ENCODE measurements at places on chromosomes 16 and 17.
A peak's percentile ranks its signal among the peaks of the same experiment; 100 is the strongest.

DNA sequence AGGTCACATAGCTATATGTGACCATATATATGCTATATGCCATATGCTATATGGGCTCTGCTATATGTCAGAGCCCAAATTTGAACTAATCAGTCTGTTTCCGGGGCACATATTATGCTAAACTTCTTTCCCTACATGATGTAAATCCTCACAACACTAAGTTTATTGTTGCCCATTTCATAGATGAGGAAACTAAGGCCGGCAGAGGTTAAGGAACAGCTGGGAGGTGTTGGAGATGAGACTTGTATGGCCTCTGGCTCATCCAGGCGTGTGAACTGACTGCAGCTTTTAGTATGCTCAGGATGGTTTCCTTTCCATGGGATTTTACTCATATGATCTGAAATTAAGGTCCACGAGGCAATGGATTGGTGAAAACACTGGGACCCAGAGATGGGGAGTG is 17.5 kb upstream of the CNOT1 start:
- DNase-seq: no peak

DNA sequence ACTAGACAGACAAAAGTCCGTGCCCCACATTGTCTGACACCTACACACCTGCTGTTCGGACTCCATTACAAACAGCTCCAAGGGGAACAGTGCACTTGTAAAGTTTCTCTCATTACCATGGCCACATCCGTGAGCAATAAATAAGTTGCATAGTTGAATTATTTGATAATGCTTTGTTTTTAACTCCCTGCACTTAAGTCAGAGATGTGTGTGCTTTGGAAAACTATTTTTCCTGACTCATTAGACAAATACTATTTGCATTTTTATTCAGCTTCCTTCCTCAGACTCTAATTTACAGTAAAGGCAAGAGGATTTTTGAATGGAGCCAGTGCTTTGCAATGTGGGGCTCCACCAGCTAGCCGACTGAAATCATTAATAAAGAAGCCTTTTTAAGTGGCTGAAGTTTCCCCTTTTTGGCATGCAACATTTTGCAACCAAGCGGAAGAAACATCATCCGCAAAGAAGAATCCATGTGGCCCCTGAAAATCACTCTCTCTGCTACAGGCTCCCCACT is 6.5 kb upstream of the CCL2 start:
- DNase-seq: no peak

- no peak for DNase-seq
Measured at GRCh38 chr16:30758988-30759491, 2.8 kb downstream of the CFAP119 start.

DNA sequence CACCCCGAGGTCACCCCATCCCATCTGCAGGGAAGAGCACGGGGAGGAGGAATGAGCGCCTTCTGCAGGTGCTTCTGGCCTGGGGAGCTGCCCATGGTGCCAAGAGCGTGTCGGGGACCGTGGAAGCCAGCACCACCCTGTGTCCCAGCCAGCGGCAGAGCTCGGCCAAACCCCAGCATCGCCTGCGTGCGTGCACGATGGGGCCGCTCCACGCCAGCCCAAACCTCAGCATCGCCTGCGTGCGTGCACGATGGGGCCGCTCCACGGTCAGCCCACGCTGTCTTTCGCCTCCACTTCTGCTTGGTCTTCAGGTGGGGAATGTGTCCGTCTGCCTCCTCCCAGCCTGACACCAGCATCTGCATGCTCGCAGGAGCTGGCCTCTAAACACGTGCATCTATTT is 13.9 kb downstream of the GALNS start:
- no peak for DNase-seq

DNA sequence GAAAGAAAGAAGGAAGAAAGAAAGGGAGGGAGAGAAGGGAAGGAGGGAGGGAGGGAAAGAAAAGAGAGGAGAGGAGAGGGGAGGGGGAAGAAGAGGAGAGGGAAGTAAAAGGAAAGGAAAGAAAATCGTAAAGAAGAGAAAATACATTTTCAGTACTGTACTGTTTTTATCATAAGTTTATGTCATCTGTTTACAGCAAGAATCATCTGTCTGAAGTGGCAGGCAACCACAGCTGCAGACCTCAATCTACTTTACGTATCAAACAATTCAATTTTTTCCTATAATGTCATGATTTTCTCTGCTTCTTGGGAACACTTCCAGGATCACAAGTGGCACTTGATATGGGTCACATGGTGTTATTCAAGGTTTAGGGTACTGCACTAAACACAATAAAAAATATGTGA is 58.3 kb downstream of the USP32 start:
- DNase-seq: no peak

DNA sequence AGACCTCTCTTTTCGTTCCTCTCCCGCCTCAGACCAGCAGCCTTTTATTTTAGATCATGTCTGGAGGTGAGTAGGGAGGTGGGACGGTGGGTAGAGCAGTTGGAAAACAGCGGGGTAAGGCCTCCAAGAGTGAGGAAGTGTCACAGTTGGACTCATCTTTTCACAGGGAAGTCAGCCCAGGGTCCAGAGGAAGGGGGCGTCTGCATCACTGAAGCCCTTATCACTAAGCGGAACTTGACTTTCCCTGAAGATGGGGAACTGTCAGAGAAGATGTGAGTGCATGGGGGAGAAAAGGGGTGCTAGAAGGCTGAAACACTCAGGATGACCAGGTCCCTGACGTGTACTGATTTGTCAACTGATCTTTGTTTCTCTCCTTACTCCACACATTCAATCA is 461 bp downstream of the LRRC46 start:
- DNase-seq: no peak

DNA sequence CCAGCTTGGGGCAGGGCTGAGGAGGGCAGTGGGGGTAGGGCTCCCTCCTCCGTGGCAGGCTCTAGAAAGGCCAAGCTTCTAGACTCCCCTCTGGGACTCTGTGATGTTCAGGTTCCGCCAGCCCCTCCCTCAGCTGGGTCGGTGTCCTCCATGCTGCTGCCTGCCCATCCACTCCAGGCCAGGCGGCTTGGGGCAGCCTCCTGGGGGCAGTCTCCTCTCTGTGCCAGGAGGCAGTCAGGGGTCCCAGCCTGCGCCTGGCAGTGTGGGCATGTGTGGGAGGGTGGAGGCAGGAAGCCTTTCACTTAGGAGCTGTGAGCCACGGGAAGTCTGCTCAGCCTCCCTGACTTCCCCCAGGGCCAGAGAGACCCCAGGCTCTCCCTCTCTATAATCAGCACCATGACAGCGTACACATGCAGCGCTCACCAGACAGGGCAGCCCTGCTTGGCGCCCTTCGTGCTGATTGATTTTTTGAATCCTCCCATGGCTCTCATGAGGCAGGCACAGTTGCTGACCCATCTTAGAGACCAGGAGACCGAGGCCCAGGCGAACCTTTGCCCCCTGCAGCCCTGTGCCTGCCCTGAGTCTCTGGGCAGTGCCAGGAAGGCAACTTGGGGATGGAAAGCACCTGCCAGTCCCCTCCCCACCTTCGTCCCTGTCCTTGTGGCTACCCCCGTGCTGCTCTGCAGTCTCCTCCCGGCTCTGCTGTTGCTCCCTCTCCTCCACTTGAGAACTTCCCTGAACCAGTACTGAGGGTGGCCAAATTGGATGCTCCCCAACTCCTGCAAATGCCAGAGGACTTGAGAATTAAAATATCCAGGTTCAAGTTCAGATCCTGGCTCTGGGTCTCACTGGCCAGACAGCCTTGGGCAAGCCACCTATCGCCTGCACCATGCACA is 234.7 kb upstream of the GSE1 start:
- no peak for DNase-seq

DNA sequence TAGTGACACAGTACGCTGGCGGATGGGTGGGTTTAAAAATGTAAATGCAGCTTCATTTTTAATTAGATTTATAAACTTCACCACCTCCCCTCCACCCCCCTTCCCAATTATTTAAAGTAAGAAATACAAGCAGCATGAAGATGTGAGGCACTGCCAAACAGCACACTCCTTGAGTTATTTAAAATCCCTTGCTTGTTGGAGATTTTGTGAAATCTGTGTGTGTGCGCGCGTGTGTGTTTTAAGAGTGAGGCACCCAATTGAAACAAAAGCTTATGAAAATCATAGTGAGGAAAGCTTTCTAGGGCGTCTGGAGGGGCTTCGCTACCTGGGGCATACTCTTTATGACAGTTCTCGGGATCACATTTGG is 219.6 kb upstream of the IRX3 start:
- DNase-seq: no peak

GRCh38 chr17:60680754-60681153 is 3.1 kb downstream of the BCAS3 start:
- no peak for DNase-seq

DNA sequence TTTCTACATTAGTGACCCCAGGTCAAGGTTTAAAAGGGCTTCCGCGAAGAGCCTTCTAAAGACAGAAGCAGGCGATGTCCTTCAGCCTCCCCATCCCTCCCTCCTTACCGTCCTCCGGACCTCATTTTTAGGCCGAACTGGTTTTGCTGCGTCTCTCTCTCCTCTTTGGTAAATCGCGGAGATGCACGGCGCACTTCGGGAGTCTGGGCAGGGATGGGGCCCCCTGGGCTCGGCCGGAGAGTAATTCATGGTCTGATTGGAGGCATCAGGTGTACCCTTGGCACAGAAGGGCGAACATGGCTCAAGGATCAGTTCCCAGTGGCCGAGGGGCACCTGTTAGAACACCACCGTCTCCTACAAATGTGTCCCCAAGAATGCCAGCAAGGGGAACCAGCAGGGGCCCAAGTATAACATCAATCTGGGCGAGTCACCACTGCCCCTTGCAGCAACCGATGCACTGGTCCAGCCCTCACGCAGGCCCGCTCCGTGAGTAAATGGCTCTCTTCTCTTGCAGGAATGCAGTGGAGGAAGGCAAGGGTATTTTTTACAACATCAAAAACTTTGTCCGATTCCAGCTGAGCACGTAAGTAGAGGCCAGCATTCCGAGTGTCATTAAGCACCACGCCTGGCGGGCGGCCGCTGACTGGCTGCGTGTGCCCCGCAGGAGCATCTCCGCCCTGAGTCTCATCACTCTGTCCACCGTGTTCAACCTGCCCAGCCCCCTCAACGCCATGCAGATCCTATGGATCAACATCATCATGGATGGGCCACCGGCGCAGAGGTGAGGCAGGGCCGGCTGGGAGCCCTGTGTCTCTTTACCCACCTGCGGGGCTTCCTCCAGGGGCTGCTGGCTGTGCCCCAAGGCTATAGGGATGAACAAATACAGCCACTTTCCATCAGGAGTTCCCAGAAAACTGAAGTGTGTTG is 45.6 kb downstream of the MEAK7 start:
- no peak for DNase-seq

DNA sequence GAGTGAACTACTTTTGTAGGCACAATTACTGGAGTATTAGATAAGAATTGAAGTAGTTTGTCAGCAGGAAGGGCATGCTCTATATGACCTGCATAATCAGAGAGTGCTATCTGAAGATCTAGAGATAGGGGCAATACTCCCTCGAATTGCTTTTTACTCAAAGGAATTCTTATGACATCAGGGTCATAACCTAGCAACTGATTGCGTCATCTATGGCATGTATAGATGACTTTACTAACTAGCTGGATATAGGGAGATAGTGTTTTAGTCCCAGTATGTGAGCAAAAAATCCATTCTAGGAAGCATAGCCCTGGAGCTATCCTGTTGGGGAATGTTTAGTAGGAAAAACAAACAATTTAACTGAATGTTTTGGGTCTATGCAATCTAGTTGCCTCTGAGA is 109.5 kb upstream of the ZNF267 start:
- DNase-seq: no peak

GRCh38 chr16:2709588-2709984 is 10.4 kb downstream of the PRSS27 start:
- DNase-seq: no peak

DNA sequence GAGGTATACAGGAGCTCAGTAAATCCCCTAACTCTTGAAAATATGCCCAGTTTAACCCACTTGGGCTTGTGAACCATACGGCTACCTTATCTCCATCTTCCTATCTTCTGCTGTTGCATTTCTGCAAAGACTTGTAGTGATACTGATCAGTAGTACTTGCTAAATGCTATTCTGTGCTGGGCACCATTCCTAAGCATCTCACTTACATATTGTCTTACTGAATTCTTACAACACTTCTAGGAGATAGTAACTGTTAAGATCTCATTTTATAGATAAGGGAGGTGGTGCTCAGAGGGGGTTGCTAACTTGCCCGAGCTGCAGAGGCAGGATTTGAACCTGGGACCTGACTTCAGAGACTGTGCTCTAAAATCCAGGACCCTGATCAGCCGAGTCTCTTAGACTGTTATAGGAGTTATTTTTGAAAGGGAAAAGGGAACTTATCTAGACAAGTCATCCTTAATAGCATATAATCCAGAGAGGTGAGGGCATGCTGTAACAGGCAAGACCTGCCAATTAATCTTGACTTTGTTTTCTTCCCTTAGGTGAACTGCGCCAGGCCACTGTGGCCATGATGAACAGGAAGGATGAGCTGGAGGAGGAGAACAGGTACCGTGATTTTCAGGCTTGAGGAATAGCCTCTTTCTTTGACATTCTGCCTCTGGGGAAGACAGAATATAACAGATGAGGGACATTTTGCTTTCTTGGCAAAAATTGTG is 149.7 kb downstream of the SNX29 start:
- DNase-seq: no peak

DNA sequence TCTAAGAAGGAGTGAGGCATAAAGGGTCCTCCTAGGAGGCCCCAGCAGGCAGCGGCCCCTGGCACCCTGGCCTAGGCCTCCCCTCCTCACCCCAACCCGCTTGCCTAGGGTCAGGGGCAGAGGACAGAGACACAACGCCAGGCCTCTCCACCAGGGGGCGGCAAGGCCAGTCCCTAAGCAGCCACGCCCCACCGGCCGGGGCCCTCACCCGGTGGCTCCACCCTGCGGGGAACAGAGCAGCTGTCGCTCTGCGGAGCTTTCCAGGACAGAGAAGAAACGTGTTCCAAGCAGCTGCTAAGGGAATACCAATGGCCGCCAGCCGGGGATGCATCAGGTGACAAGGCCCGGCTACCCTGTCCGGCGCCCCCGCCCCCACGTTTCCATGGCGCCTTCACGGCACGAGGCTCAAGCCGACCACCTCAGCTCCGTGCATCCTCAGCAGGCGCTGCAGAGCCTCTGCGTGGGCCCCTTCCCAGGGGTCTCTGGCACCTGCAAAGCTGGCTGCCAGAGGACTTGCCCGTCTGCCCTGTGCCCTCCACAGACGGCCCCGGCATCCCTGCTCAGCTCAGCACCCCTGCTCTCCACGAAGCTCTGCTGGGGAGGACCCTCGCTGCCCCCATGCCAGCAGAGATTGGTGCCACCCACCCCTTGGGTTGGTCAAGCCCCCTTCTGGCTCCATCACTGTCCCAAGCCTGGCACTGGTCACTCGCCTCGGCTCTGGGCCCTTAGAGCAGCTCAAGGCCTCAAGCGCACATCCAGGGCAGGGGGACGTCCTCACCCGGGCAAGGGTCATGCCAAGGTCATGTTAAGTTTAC is 5.6 kb downstream of the ZNF598 start:
- DNase-seq: peak; percentile 83

DNA sequence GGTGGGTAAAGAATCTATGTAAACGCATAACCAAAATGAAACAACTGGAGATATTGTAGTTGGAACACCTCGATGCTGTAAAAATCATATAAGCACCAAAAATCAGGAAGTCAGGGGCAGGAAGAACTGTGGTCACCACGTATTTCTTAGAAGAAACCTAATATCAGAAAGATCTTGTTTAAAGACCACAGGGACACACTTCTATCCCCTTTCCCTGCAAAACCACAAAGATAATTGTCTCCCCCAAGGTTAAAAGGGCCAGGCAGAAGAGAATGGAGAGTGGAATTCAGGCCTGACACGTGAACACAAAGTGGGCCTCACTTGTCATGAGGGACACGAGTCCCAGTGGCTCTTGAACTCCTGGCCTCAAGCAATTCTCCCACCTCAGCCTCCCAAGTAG is 68.1 kb downstream of the GSG1L start:
- peak; percentile 9 for DNase-seq

GRCh38 chr16:57138281-57138935 is 46.0 kb downstream of the CPNE2 start:
- DNase-seq: no peak
